Fibroblast of the aortic adventitia (primary cell): ENCODE measurements at places on chromosomes 2 and 18. TPM values are rescaled to one million over a fixed set of nuclear protein-coding genes. Genes with fewer than 3 reads are reported as not detected.

Gene GKN2
- total RNA-seq: not detected in 2 replicates

Gene NRBP1
- total RNA-seq: 40.1 and 118 TPM in 2 replicates

Gene CD207
- total RNA-seq: not detected in 2 replicates

DNA sequence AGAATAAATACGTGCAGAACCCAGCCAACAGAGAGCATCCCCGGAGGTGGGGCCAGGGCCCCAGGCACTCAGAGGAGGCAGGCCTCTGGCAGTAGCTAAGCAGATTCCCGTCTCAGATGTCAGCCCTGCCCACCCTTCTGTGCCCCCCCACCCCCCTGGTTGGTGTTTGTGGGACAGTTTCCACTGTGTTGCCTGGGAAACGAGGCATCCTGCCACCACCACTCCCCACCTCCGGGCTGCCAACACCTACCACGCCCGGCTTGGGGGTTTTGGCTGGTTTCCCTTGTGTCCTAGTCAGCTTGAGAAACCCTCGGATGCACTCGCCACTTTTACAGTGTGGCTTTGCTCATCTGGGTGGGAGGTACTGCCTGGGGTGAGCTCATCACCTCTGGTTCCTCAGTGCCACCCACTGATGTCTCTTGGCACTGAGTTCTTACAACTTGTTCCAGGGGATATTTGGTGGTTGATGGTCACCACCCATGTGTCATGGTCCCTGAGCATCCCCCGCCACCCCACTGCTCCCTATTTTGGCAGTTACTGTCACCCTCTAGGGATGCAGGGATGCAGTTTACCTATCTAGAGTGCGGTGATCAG is 72.4 kb upstream of the YWHAQ start:
- DNase-seq: peak; percentile 84

GRCh38 chr2:54149638-54150441 is 34.4 kb downstream of the ACYP2 start:
- peak; percentile 78 for DNase-seq

DNA sequence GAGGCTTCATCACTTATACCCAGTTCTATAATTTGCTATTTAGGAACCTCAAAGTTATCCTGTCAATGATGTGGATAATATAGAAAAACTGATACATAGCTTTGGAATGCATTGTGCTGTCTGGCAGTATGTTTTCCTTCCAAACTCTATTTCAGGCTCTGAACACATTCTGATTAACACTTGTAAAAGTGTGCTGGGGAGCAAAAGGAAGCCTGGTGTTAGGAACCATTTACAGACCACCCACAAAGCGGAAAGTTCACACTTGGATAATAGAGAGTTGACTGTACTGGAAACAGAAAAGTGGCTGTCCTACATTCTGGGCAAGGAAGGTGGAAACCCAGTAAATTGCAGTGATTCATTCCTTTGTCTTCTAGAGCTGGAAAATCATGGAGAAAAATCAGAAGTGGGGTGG is 114.5 kb upstream of the ZFP36L2 start:
- peak; percentile 83 for DNase-seq
